ENCODE measurements at places on chromosomes 4 and X. TPM values are rescaled to one million over a fixed set of nuclear protein-coding genes. Genes with fewer than 3 reads are reported as not detected.

DNA sequence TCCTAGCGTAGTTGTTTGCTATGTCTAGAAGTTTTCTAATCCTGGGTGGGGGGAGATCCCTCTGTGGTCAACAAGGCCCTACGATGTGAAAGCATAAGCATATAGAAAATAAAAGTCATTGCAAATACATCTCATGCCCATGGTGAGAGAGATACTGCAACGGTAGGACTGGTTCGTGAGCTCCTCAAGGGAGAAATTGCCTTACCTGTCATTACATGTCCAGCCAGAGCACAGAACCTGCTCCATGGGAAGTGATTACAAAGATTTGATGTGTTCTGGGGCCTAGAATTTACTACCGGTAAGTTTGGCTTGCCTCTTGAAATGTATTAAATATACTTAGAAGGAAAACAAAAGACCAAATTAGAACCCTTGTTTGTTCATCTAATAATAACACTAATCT is 60.9 kb upstream of the FAM47B start:
- DNase-seq = no peak

- no peak for DNase-seq
Measured at GRCh38 chr4:129232589-129233337, 136.8 kb downstream of the C4orf33 start.

GRCh38 chr4:12897954-12898353 is 586.2 kb downstream of the RAB28 start:
- no peak for DNase-seq

GRCh38 chrX:36869457-36869856 is 138.7 kb upstream of the FAM47C start:
- no peak for DNase-seq

DNA sequence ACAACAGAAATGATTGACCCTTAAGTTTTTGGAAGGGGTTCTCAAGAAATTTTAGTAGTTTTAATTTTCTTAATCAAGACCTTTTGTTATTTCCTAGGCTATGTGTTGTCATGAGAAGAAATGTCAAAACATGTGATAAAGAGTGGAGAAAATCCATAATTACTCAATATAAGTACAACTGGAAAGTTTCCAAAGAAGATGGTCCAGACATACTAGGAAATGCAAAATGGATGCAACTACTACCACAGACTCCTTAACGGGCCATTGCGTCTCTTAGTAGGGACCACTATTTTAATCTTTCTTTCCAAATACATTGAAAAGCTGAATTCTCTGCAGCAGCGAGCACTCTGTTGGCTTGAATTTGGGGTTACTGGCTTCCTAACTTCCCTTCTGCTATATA is 148.8 kb downstream of the NWD2 start:
- DNase-seq = no peak

DNA sequence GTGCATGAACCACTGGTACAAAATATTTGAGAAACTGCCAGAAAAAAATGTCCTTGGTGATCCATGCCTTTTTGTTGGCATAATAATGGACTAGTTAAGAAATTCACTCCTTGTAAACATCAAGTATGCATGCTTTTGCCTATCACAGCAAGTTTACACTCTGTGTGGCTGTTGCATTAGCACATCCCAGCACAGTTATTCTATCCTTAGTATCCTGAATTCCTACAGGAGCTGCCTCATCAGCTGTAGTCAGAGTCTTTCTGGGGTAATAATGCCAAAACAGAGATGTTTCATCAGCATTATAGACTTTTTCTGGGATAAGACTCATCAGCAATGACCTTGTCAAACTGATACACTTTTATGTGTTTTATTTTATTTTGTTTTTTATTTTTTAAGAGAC is 82.8 kb downstream of the CHIC2 start:
- no peak for DNase-seq

DNA sequence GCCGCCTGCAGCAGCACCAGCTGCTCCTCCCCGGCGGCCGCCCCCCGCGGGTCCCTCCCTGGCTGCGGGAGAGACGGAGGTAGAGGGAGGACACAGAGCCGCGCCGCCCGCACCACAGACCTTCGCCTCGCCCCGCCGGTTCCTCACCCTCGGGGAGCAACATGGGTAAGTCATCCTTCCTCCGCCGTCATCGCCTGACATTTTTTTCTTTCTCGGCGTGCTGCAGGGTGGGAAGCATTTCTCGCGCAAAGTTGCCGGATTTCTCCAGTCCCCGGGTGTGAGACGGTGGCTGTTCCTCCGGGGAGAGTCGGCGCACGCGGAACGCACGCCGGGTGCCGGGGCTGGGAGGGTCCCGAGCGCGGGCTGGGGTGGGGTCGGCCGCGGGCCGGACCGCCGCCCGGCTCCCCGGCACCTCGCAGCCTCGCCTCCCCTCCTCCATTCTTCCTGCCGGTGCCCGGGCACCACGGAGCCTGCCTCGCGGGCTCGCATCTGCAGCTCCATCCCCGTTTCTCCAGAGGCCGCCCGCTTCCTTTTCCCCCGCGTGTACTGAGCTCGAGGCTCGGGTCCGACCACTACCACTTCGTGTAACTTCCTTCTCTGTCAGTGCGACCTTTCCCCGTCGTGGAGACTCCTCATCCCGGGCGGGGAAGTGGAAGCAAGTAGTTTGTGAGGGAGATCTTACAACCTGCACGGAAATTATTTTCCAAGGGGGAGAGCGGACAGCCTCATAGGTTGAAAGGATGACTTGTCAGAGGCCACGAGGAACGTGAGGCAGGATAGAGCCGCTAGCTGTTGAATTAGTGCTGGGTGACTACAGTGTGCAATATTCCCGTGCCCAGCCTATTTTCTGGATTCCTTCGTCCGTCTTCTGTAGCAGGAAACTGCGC is 464 bp downstream of the RAP1GDS1 start:
- DNase-seq = peak; percentile 76

MAGEB5 gene
- not detected for total RNA-seq

COL25A1 gene
- not detected for total RNA-seq

ELF2 gene
- total RNA-seq = 50.6 TPM

SMIM14 gene
- 5.2 TPM for total RNA-seq

DNAAF6 gene
- not detected for total RNA-seq

SPANXA2 gene
- total RNA-seq = not detected

GPR119 gene
- total RNA-seq = not detected

MAOB gene
- not detected for total RNA-seq

STS gene
- total RNA-seq = 1.9 TPM

KLB gene
- total RNA-seq = not detected

Data from activated CD4-positive, alpha-beta T cell treated with anti-CD3 and anti-CD28 coated beads, Interleukin-2, amount 10 ng/mL, durations not matched to agents 7 days and 5 days (primary cell).